Smooth muscle cell of the brain vasculature (primary cell): ENCODE measurements at places on chromosomes 5 and 9.

GRCh38 chr5:10275460-10275859 is 25.4 kb downstream of the CCT5 start:
- DNase-seq = no peak

DNA sequence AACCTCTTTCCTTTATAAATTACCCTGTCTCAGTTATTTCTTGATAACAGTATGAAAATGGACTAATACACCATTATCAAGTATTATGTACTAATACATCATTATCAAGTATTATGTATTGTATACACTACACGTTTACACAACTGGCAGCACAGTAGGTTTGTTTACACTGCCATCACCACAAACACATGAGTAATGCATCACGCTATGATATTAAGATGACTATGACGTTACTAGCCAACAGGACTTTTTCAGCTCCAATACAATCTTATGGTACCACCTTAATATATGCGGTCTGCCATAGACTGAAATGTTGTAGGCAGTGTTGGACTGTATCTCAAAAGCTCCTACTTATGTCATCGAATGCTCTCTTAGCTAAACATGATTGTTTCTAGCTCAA is 28.2 kb downstream of the PRELID2 start:
- DNase-seq = no peak

- DNase-seq = no peak
Observed at GRCh38 chr5:11504065-11504885, 400.0 kb downstream of the CTNND2 start.

- no peak for DNase-seq
Observed at GRCh38 chr5:435961-436640, 6.9 kb upstream of the EXOC3 start.

DNA sequence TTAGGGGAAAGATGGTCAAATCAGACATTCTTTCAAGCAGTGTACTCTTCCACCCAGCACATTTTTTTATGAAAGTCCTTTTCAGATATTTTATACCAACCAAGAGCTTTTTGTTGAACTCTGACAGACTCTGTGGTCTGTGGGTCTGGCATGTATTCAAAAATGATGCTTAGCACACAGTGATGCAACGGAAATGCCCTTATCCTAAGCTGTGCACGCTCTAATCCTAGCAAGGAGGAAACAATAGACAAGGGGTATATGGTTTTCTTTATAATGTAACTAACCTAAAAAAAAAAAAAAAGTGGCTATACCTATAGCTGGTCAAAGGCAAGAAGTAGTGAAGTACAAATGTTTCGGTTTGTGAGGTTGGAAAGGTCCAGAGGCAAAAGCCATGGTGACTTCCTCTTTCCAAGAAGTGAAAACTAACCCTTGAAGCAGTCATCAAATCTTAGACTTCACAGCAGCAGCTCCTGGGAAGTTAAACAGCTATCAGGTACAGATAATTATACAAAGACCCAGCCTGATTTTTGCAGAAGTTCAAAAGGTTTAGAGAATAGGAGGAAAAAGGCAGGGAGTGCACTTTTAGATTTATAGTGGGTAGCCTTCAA is 82.5 kb downstream of the SEMA6A start:
- peak; percentile 87 for DNase-seq

- DNase-seq = no peak
Observed at GRCh38 chr9:129549684-129550083, 71.2 kb downstream of the C9orf50 start.

DNA sequence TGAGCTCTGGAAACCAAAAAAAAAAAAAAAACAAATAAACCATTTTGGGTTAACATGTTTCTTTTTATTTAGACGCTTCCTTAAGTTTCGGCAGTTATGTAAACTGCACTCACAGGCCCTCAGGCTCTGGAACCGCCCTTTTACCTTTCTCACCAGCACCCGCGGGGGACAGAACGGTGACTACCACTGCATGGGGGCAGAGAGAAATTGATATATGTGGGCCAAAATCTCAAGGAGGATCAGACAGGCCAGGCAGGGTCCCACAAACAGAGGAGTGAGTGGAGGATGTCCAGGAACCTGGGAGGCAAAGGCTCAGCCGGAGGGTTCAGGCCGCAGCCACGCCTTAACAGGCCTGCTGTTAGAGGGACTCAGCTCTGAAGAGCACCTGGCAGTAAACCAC is 54.4 kb downstream of the IRX2 start:
- no peak for DNase-seq

GRCh38 chr5:137470111-137470920 is 28.8 kb downstream of the SPOCK1 start:
- peak; percentile 20 for DNase-seq

- DNase-seq = no peak
Observed at GRCh38 chr5:63953217-63953616, 9.0 kb downstream of the HTR1A start.

DNA sequence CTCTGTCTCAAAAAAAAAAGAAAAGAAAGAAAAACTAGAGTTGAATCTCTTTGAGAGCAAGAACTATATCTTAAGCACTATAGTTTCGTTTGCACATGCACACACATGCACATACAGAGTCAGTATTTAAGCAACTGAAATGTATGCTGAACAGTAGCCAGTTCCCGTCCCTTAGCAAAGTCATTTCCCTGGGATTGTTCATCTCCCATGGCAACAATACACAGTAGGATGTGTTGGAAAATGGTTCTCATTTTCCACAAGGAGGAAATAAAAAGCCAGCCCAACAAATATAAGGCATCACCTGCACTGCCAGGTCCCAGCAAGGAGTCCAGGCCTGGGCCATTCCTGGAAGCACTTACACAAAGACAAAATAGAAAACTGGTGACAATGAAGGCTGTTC is 4.2 kb upstream of the ZNF346 start:
- no peak for DNase-seq

DNA sequence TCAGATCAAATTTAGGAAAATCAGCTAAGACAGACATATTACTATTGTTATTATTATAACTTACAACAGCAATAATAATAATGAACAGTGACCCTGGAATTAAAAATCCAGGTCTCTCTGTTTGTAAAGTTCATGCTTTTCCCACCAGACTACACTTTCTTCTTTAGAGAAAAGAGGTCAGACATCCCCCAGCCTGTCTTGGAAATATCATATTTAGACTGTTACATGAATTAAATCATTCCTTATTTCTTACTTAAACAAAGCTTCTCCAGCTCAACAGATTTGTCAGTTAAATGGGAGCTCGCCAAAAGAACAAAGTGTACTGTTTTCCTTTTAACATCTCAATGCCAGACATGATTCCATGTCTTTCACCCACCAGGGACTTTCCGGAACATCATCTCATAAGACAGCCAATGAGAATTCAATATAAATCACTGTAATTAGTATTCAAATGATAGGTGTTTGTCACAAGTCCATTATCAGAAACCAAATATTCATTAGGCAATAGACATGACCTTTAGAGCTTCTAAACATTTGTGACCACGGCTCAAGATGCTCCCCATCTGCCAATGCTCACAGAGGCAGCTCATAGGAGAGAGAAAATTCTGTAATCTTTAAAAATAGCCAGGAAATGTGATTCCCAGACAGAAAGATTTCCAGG is 351.9 kb downstream of the ENC1 start:
- no peak for DNase-seq

DNA sequence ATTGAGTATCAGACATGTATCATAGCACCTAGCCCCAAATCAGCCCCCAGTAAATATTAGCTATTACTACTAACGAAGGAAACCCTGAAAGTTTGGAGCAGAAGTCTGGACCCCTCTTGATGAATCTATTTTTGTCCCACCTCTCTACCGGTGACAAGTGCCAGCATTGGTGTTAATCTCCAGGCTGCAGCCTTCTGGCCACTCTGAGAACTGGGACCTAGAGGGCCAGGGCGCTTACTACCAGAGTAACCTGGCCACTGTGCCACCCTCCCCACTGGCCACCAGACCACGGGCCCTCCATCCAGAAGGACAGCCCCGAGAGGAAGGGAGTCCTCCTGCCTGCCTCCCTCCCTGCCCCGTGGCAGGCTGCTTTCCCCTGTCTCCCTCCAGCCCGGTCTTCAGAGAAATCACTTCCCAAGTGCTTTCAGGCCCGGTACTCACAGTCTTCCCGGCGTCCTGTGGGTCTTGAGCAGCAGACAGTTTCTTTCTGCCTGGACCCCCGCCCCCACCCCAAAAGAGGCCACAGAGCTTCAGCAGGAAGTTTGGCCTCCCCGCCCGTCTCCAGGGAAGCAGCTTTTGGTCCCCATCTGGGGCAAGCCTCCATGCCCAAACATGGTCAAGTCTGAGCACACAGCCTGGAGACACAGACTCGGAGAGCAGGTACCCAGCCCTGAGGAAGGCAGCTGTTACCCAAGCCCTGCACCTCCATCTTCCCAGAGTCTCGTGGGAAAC is at the start of gene KCNMB1:
KCNMB1 (minus strand) TSS at position 550 of the 732 bp plus-strand sequence. CDS start 3,920 bp downstream, outside the sequence.
- DNase-seq = no peak

GRCh38 chr9:93265972-93266371 is 82.0 kb downstream of the WNK2 start:
- no peak for DNase-seq

GRCh38 chr9:33813712-33814641 is 3.0 kb upstream of the UBE2R2 start:
- DNase-seq = peak; percentile 12

GRCh38 chr9:133874060-133874657 is 118.0 kb downstream of the VAV2 start:
- no peak for DNase-seq

- DNase-seq = peak; percentile 78
Observed at GRCh38 chr5:151150471-151151262, 6.9 kb downstream of the ANXA6 start.

GRCh38 chr9:133285252-133285775 is 10.3 kb upstream of the ABO start:
- no peak for DNase-seq

DNA sequence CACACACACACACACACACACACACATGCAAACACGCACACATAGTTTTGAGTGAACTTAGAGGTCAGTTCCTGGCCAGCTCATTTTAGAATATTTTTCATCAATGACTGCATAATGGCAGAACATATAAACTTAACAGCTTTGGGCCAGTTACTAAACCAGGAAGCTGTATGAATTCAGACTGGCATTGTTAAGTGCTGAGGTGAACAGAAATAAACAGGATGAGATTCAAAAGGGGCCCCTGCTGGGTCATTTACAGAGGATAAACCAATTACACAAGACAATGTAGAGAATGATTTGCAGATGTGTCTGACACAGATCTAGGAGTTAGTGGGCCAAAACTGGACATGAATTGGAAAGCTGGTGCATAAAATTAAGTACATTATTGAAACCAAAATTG is 44.6 kb downstream of the MARCHF11 start:
- DNase-seq = no peak

DNA sequence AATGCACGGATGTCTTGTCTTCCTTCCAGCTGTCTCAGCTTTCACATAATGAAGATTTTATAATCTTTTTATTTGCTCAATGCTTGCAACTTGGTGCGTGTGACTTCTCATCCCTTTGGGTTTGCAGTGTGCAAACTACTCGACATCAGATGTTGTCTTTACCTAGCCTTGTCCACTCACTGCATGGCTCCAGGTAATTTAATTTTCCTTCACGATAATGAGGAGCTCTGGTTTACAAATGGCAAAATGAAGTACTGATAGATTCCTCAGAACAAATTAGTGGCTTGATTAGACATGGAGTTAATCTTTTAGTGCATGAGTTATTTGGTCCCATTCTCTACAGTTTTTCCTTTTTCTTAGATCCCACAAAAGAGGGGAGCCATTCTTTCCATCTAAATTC is 603.0 kb downstream of the CCDC171 start:
- DNase-seq = no peak

DNA sequence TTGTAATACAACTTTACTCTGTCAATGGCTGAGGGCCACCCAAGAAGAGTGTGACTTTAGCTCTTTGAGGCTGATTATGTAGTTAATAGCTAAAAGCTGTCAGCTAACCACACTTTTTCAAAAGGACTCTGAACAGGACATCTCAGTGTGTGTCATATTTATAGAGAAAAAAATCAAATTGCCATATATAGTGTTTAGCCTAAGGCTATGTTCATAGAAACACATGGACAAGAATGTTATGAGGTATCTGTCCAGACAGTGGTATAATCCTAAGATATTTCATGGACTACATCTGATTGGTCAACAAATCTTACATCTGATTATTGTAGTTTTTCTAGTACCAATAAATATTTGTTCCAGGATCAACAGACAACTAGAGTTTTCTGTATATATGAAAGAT is 42.1 kb upstream of the CDH18 start:
- no peak for DNase-seq

GRCh38 chr5:148806520-148806931 is 19.9 kb upstream of the ADRB2 start:
- DNase-seq = no peak

DNA sequence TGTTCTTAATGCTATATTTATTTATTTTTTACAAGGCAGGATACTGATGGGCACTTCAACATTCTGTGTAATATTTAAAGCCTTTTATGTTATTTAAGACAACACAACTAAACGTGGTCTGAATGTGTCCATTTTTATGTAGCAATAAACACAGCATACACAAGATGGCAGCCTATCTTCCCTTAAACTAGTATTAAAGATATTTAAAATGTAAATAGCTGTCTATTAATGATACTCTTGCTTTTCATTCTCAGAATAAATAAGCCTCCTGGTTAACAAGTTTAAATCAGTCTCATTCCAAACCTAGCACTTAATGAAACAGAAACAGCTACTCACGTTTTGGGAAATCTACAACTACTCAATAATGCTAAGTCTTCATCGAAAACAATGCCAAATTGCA is 315.7 kb downstream of the MCTP1 start:
- DNase-seq = peak; percentile 20

DNA sequence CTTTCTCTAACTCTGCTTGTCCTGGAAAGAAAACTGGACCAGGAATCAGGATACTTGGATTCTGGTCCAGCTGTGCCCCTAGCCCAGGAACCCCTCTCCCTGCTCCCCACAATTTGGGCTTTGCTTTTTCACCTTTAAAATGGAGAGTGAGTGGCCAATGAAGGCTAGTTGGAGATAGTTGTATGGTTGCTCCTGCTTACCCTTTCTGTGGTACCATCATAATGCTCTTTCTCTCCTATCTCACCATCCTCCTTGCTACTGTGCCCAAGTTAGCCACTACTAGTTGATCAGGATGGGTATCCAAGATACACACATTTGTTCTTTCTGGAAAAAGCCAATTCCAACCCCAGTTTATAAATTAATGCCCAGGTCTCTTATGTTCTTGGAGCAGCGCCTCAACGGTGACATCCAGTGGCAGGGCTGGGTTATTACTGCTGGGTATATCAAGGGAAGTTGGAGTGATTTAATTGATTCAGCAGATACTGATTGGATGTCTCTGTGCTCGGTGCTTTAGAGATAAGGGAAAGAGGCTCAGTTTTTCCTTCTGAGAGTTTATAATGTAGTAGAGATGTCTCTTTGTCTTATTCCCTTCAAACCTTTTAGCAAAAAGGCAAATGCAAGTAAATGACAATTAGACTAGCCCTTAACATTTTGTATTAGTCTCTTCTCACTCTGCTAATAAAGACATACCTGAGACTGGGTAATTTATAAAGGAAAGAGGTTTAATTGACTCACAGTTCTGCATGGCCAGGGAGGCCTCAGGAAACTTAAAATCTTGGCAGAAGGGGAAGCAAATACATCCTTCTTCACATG is 38.5 kb downstream of the FAXDC2 start:
- peak; percentile 62 for DNase-seq
